Hematopoietic multipotent progenitor cell treated with erythropoietin and hydrocortisone succinate and interleukin-3 and kit ligand, for 15 days (in vitro differentiated cells): ENCODE measurements at places on chromosomes 2 and 18.

DNA sequence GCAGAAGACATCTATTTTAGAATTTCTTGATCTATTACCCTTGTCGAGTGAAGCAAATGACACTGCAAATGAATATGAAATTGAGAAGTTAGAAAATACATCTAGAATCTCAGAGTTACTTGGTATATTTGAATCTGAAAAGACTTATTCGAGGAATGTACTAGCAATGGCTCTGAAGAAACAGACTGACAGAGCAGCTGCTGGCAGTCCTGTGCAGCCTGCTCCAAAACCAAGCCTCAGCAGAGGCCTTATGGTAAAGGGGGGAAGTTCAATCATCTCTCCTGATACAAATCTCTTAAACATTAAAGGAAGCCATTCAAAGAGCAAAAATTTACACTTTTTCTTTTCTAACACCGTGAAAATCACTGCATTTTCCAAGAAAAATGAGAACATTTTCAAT is 370.4 kb downstream of the XIRP2 start:
- DNase-seq: no peak

DNA sequence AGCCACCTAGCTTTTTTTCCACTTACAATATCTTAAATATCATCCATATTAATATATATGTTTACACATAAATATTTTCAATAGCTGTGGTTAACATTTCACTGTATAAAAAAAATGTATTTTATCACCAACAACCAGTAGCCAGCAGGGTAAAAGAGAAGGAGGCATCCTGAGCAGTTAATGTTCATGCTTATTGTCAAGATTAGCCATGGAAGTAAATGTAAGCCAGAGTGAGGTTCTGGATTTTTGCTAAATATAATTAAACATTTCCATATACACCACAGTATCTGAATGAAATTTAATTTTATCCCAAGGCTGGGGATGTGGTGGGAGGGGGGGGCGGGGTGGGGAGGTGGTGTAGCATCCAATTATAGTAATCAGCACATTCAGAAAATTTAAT is 80.3 kb upstream of the GRB14 start:
- DNase-seq: no peak

DNA sequence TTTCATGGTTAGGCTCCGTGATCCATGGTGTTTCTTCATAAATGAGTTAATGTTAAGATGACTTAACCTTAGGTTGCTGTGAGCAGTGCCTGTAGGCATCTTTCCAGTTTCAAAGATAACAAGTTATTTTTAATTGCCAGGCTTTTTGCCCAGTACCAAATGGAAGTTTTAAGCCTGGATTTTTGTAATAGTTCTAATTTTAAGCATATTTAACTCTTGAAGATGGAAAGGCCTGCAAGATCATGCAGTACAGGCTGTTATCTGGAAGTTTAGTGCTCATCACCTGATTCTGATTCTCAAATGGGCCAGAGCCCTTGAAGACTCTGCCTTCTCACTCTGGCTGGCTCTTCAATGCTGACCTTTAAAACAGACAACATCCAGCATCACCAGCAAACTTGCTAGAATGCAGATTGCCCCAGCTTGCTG is 141.3 kb downstream of the NCK2 start:
- no peak for DNase-seq

GRCh38 chr2:121455446-121455845 is 75.2 kb upstream of the RNU4ATAC start:
- DNase-seq: no peak

- no peak for DNase-seq
Measured at GRCh38 chr18:38035193-38035592, 469.6 kb upstream of the CELF4 start.

GRCh38 chr2:163799807-163800206 is 64.0 kb upstream of the FIGN start:
- no peak for DNase-seq

DNA sequence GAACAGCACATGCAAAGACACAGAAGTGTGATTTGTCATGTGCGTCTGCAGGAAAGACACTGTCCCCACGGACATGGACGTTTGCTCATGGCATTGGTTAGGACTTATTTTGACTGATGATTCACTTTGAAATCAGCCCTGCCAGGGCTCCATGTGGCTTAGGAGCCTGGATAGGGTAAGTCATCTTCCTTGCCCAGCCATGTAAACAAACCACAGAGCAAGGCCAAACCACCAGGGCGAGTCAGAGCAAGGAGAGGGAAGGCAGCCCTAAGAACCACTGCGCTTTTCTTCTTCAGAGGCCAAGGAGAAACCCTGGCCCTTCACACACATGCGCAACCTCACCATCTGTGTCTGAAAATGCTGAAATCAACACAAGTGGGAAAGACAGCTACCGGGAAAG is 88.8 kb downstream of the GFPT1 start:
- DNase-seq: no peak

DNA sequence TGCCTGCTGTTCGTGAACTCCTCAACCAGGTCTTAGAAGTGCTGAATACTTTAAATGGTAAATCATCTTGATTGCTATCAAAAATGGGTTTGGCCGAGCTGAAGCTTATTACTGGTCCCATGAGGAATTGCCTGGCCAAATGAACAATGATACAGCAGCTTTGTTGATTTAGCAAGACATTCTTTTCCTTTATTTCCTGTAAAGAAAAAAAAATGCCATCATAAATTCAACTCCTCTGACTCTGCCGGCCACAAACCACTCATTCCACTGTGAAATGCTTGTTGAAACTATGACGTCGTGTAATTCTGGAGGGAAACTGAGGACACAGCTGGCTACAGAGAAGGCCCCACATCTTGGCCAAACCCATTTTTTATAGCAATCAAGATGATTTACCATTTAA is 74.2 kb upstream of the ID2 start:
- DNase-seq: no peak
